ENCODE measurements at places on chromosomes 5 and 9. TPM values are rescaled to one million over a fixed set of nuclear protein-coding genes. Genes with fewer than 3 reads are reported as not detected.

DNA sequence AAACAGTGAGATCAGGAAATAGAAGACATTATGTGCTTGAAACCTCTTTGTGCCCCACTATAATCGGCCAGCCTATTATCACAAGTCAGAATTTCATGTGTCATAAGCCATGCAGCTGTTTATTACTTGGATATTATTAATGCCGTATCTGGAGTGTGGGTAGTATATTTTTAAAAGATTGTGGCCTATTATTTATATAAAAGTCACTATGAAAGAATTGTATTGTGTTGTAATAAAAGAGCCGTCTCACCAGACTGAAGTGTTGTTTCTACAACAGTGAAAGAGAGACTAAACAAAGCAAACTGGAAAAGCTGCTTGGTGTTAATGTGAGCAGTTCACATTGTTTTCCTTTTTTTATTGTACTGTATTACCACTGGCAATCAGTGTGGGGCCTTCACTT lies 449.1 kb downstream of the PSAT1 start:
- H3K27ac ChIP-seq, result no peak overlapping the region
- H3K4me3 ChIP-seq, result no peak overlapping the region
- H3K27me3 ChIP-seq, result no peaks in the 10 kb centered on the region
- DNase-seq, result no peak

GRCh38 chr5:180052211-180052818 lies 19.2 kb downstream of the RNF130 start:
- H3K27ac ChIP-seq, result no peak overlapping the region
- no peaks in the 10 kb centered on the region for H3K4me1 ChIP-seq
- H3K36me3 ChIP-seq, result no peaks in the 10 kb centered on the region

DNA sequence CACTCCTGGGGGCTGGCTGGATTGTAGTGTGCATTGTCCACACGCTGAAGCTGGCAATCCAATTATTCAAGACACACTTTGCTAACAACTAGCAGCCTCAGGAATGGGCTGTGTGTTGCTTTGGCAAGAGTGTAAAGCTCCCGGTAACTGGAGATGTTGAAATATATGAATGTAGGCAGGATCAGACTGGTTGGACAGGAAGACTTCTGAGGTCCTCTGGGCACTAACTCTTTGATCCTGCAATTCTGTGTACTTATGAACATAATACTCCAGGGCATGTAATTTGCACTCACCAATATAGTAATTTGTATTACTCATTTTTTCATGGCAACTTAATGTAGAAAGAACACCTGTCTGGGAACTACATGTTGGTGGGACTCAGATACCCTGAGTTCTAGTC lies 106.7 kb upstream of the SLC28A3 start:
- no peaks in the 10 kb centered on the region for H3K27me3 ChIP-seq
- H3K27ac ChIP-seq, result no peak overlapping the region
- H3K4me1 ChIP-seq, result no peaks in the 10 kb centered on the region
- no peak overlapping the region for H3K4me3 ChIP-seq

GADD45G gene
- total RNA-seq, result 4.6 TPM

DNA sequence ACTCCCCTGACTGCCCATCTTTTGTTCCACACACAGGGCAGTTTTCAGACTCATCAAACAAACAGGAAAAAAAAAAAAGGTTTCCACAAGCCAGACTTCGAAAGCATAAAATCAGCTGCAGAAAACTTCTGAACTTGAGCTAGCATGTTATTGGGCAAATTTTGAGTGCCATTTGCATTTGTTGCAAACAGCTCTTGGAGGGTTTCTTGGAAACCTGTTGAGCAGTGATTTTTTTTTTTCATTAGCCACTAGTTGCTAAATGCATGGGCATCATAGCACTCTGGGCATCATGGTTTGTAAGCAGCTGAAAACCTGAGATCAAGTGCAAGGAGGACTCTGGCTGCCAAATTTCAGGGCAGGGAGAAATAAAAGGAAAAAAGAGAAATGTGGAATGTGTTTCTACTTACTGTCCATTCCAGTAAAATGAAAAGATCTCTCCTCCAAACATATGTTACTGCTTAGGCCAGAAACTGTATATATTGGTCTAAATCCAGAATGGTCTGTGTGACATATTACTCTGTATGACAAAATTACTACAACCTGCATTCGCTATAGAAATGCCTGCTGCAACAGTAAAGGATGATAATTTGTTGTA lies 85.2 kb upstream of the SMIM23 start:
- no peak overlapping the region for H3K4me3 ChIP-seq
- H3K27me3 ChIP-seq, result no peaks in the 10 kb centered on the region
- H3K4me1 ChIP-seq, result no peaks in the 10 kb centered on the region
- H3K36me3 ChIP-seq, result no peaks in the 10 kb centered on the region

PCDHAC2 gene
- not detected for total RNA-seq

OBP2B gene
- total RNA-seq, result not detected

DNA sequence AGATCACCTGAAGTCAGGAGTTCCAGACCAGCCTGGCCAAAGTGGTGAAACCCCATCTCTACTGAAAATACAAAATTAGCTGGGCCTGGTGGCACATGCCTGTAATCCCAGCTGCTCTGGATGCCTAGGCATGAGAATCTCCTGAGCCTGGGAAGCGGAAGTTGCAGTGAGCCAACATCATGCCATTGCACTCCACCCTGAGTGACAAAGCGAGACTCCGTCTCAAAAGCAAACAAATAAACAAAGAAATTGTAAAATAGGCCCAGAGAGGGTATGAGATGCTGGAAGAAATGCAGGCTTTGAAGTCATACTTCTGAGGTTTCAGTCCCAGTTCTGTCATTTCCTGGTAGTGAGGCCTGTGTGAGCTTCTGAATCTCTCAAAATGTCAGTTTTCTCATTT lies 5.3 kb upstream of the ARHGEF37 start:
- H3K27me3 ChIP-seq, result no peaks in the 10 kb centered on the region
- DNase-seq, result no peak
- no peak overlapping the region for H3K4me3 ChIP-seq
- peaks cover 4% of the 10 kb centered on the region for H3K4me1 ChIP-seq
- no peaks in the 10 kb centered on the region for H3K36me3 ChIP-seq
- no peak overlapping the region for H3K27ac ChIP-seq

FBXO38 gene
- total RNA-seq, result 12.1 TPM

FAM221B gene
- not detected for total RNA-seq

KIF24 gene
- 0.21 TPM for total RNA-seq

DNA sequence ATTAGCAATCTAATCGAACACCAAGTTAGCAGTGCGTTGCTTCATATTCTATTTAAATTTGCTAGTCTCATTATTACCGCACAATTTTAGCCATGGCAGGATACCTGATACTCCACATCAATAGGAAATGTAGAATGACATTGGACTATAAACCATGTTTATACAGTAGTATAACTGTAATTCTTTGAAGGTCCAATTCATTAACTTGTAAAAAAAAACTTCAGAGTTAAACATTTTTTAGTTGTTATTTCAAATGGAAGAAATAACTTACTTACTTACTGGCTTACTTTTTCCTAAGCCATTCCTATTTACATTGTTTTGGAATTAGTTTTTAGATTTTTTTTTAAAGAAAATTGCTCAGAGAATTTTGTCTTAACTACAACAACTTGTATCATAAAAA lies 35.4 kb upstream of the ACOT12 start:
- DNase-seq, result no peak
- no peaks in the 10 kb centered on the region for H3K4me1 ChIP-seq
- H3K4me3 ChIP-seq, result no peak overlapping the region
- H3K27me3 ChIP-seq, result no peaks in the 10 kb centered on the region
- H3K27ac ChIP-seq, result no peak overlapping the region

DNA sequence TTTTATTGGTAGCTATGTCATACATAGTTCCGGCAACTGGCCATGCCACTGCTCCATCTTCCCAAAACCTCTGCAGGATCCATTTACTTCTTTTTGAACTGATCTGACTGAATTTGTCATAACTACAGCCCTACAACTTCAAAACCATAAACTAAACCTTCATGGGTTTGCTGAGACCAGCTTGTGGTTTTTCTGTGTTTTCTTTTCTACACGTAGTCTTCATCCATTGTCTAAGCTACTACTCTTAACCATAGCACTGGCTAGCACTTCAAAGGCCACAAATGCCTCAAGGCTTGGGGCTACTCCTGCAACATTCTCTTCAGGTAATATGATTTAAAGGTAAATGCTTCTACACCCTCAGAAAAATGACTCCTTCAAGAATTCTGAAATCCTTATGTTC lies 9.0 kb upstream of the KIF2A start:
- H3K27me3 ChIP-seq, result no peaks in the 10 kb centered on the region
- no peak overlapping the region for H3K4me3 ChIP-seq
- no peaks in the 10 kb centered on the region for H3K4me1 ChIP-seq
- DNase-seq, result no peak
- H3K36me3 ChIP-seq, result no peaks in the 10 kb centered on the region

GRCh38 chr5:167230414-167230813 lies 1061.0 kb upstream of the WWC1 start:
- no peaks in the 10 kb centered on the region for H3K27me3 ChIP-seq
- no peaks in the 10 kb centered on the region for H3K4me1 ChIP-seq
- no peaks in the 10 kb centered on the region for H3K36me3 ChIP-seq

DNA sequence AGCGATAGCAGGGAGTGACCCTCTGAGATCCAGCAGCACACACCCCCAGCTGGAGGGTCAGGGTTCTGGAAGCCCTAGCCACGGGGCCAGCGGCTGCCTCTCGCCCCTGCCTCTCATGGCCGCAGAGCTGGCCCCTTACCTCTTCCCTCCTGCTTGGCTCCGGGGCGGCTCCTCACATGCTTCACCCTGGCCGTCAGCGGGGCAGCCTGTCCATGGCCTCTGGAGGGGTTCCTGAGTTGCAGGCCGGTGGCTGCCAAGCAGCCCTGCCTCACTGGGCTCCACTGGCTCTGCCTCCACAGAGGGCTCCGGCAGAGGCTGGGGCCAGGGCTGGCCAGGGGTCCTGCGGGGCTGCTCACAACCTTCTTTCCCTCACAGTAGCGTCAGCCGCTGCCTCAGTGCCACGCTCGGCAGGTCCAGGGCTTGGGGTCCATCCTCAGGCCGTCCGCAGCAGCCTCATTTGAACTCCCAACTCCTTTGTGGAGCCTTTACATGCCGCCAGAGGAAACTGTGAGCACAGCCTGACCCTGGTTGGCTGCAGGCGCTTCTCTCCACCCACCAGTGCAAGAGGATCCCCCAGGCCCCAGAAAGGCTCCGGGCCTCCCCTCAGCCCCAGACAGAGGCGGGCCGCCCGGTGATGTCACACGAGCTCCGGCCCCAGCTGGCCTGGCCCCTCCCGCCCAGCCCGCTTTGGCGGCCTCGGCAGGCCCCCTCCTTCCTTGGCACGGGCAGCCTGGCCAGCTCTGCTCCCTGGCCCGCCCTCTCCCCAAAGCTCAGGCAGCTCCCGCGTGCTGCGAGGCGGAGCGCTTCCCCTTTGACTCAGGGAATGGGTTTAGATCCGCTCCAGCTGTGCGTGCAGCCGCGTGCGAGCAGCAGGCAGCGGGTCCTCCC lies at the start of gene ANGPTL2:
ANGPTL2 (minus strand) TSS at position 460 of the 888 bp plus-strand sequence. CDS start 13,904 bp downstream, outside the sequence.
- H3K4me3 ChIP-seq, result peak within 1 kb of the TSS; percentile 67
- peak; percentile 95 for DNase-seq
- H3K27ac ChIP-seq, result peak within 1 kb of the TSS; percentile 93
- H3K36me3 ChIP-seq, result no peaks in the 10 kb centered on the region
- no peaks in the 10 kb centered on the region for H3K27me3 ChIP-seq

DEPDC1B gene
- total RNA-seq, result 2.4 TPM

- H3K36me3 ChIP-seq, result no peaks in the 10 kb centered on the region
- H3K4me1 ChIP-seq, result no peaks in the 10 kb centered on the region
- H3K27me3 ChIP-seq, result no peaks in the 10 kb centered on the region
These were observed 169.2 kb upstream of the CTNND2 start for GRCh38 chr5:12073426-12073825.
